Activated T-helper 17 cell treated with anti-CD3 and anti-CD28 coated beads, Interleukin-2, amount 50 U/mL, for 72 hours (primary cell): ENCODE measurements at places on chromosomes 3 and 15.

- ATAC-seq: no peak
Measured at GRCh38 chr3:128001576-128001975, 50.7 kb upstream of the SEC61A1 start.

- no peak for ATAC-seq
Measured at GRCh38 chr15:90531147-90531546, 1.4 kb downstream of the CRTC3 start.

- no peak for ATAC-seq
Measured at GRCh38 chr15:33551860-33552259, 241.1 kb downstream of the RYR3 start.

GRCh38 chr3:161104561-161105551 lies at the start of gene B3GALNT1:
B3GALNT1 (minus strand) TSS chr3:161105349; CDS start chr3:161086754, 18,595 bp downstream.
- ATAC-seq: peak; percentile 75

GRCh38 chr3:53614307-53614706 lies 119.9 kb downstream of the CACNA1D start:
- ATAC-seq: no peak

DNA sequence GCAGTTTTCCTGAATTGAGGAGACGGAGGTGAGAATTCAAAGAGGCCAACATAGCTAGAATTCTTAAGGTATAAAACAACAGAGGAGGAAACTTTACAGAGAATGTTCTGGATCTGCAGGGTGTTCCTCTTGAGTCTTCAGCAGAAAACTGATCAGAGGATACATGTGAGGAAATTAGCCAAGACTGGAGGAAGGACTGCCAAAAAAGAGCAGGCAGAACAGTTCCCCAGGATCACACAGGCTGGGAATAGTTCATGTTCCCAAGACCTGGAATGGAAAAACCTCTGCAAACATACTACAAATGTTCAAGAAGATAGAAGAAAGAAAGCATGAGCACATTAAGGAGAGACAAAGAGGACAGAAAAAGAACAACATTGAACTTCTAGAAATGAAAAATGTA lies 7.5 kb downstream of the SLC49A4 start:
- no peak for ATAC-seq

- no peak for ATAC-seq
Measured at GRCh38 chr15:100707229-100707628, 104.8 kb downstream of the ASB7 start.

DNA sequence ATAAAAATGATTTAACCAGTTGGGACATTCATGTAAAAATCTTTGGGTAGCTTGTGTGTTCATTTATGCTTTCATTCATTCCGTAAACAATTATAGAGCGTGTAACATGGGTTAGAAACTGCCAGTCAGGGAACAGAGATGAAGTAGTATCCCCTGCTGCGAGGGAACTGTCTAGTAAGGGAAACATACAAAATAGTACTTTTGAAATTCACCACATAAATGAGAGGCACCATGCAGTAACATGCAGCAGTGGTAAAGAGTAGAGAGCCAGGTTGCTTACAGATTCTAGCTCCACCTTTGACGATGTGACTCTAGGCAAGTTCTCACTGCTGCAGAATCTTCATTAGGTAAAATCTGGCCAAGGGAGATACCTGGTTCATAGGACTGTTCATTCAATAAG lies 938 bp downstream of the DZIP3 start:
- ATAC-seq: no peak

DNA sequence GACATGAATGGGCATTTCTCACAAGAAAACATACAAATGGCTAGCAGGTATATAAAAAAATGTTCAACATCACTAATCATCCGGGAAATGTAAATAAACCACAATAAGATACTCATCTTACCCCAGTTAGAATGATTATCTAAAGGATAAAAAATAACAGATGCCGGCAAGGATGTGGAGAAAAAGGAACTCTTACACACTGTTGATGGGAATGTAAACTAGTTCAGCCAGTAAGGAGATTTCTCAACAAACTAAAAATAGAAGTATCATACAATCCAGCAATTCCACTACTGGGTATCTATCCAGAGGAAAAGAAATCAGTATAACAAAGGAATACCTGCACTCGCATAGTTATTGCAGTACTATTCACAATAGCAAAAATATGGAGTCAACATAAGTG lies 124.2 kb downstream of the SATB1 start:
- ATAC-seq: no peak

DNA sequence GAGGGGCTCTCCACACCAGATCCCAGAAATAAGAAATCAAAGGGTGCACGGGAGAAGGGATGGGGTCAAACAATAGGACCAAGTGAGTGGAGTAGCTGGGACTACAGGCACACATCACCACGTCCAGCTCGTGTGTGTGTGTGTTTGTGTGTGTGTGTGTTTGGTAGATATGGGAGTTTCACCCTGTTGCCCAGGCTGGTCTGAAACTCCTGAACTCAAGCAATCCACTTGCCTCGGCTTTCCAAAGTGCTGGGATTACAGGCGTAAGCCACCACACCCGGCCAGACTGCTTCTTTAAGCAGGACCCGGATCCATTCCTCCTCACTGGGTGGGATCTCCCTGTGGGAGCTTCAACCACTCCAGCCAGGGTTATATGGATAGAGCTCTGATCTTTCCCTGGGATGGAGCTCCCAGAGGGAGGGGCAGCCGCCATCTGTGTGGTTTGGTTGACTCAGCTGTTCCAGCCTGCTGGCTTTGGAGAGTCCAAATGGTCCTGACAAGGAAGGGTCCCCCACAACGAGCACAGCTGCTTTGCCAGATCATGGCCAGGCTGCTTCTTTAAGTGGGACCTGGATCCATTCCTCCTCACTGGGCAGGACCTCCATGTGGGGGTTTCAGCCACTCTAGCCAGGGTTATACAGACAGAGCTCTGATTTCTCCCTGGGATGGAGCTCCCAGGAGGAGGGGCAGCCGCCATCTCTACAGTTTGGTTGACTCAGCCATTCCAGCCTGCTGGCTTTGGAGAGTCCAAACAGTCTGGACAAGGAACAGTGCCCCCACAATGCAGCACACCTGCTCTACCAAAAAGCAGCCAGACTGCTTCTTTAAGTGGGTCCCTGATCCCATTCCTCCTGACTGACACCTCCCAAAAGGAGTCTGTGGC lies 9.1 kb upstream of the AVEN start:
- no peak for ATAC-seq

- ATAC-seq: no peak
Measured at GRCh38 chr15:48554112-48554511, 91.4 kb downstream of the FBN1 start.

DNA sequence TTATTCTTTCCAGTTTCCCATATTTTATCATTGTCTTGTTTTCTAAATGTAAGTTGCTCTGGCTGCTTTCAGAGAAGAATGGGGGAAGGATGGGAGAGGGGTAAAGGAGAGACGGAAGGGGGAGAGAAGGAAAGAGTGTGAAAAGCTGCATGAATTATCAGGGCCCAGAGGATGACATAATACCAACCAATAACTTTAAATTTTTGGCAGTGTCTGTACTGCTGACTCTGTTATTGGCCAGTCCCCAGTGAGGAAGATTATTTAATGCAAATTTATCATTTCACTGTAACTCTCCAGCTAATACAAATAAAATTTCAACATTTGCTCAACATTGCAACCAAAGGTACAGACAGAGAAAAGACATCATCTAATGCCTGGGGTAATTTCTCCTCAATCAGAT lies 551.7 kb upstream of the CFAP20DC start:
- no peak for ATAC-seq

DNA sequence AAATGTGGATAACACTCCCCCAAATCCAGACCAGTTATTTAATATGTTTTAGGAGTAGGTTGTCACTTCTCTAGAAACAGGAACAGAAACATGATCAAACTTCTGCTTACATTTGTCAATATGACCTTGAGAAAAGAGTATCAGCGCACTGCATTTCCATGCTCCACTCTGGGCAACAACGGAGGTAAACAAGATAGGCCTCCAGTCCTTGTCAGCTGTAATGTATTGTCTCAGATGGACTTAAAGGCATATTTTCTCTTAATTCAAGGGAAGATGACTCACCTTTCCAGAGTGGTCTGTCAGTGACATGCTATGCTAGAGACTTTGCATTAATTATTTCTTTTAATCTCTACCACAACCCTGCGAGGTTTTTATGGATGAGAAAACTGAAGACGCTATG lies 51.6 kb upstream of the TCF12 start:
- ATAC-seq: no peak

DNA sequence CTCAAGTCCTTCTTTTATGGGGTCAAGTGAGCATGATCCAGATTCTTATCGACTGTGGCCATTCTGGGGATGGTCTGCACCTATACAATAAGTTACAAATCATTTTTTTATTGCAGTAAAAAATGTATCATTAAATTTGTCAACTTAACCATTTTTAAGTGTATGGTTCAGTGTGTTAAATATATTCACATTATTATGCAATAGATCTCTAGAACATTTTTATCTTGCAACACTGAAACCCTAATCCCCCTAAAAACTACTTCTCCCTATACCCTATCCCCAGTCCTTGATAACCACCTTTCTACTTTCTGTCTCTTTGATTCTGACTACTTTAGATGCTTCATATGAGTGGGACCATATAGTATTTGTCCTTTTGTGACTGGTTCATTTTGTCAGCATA lies 10.4 kb upstream of the BOC start:
- ATAC-seq: no peak

- ATAC-seq: no peak
Measured at GRCh38 chr3:143595456-143596077, 252.7 kb downstream of the SLC9A9 start.

GRCh38 chr15:80201256-80202015 lies 48.6 kb downstream of the FAH start:
- no peak for ATAC-seq

DNA sequence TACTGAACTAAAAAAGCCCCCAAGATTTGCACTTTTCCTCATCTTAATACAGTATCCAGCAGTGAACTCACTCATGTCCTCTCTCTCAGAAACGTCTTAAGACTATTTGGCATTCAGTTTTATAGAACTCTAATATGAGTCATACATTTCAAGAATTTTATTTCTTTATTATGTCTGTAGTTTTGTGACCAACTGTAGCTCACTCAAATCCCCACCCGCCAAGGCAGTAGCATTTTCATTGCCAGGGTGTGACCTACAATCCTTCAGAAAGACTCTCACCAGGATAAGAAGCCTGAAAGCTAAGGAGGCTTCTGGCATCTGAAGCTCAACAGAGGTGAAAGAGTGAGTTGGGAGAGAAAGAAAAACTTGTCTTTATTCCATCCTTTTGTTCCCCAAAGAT lies 537.1 kb downstream of the RSL24D1 start:
- no peak for ATAC-seq
